Activated naive CD4-positive, alpha-beta T cell treated with anti-CD3 and anti-CD28 coated beads for 36 hours (primary cell): ENCODE measurements at places on chromosomes 4 and X. TPM values are rescaled to one million over a fixed set of nuclear protein-coding genes. Genes with fewer than 3 reads are reported as not detected.

PLXNA3 gene
- 5.9 TPM for total RNA-seq

- no peak for DNase-seq
Observed at GRCh38 chr4:73387552-73387951, 16.5 kb upstream of the ALB start.

GRCh38 chr4:123750044-123750443 lies 353.4 kb downstream of the SPRY1 start:
- DNase-seq = no peak

SRPX gene
- not detected for total RNA-seq
